ENCODE measurements at places on chromosomes 4 and X.

GRCh38 chr4:53576676-53577372 lies 14.5 kb downstream of the LNX1 start:
- no peak for DNase-seq

GRCh38 chr4:146191766-146192458 lies 16.4 kb downstream of the LSM6 start:
- no peak for DNase-seq

DNA sequence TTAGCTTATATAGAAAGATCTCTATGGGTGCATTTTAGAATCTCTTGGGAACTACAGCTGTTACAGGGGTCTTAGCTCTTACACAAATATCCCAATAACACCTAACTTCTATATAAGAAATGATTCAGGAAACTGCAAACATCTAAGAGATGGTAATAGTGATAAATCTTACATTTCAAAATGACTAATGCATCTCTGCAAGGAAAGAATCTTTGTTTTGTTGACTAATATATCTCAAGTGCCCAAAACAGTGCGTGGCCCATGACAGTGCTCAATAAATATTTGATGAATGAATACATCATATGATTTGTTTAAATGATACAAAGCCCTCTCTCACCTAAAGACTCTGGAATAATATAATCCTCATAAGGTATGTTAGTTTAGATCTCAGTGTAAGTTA lies 47.5 kb downstream of the CENPE start:
- no peak for DNase-seq

DNA sequence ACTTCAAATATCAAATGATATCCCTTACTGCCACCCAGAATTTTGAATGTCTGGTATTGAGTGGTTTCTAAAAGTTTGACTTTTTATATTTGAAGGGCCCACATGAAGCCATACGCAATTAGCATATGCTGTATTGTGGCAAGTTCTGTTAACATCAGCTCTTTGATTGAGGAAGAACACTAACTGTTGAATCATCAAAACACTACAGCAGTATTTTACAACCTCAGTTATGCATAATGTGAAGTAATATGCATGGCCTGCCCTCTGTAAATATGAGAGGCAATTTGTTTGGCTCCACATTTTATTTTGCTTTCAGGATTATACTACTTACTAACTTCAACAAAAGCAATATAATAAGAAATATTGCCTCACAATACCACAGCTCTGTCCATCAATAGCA lies 62.2 kb upstream of the DMD start:
- no peak for DNase-seq

GRCh38 chr4:101660607-101661006 lies 129.9 kb upstream of the BANK1 start:
- DNase-seq, result no peak

GRCh38 chrX:72545990-72546389 lies 26.7 kb downstream of the HDAC8 start:
- no peak for DNase-seq

DNA sequence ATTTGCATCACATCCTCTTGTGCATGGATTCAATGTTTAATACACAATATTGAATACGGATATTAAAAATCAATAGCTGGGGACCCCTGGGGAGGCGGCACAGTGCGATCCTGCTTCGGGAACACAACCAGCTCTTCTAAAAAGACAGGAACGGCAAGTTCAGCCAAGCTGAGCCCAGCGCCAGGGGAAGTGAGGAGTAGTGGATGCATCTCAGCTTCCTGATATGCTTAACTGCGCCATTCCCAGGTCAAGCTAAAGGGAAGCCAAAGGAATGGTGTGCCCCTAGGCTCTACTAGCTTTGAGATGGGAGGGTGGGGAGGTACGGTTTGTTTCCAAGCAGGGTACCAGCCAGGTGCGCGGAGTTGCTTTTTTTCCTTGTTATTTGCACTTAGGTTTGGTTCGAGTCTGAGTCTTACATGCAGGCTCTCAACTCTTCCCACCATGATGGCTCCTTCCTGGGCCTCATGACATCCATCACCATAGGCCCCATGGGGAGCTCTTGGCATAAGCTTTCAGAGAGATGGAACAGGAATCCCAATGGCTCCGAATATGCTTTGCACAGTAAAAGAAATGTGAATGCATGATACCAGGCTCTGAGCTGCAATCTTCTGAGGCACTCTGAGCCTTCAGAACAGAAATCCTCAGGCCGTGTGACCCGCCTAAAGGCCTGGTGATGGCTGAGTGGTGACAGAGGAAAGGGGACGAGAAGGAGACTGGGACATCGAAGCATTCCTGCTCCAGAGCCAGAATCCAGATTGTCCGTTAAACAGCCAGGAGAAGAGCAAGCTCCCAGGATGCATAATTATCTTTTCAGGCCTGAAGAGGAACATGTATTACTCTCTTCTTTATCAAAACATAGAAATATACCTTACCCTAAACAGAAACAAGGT lies 51.8 kb upstream of the BCOR start:
- no peak for DNase-seq

DNA sequence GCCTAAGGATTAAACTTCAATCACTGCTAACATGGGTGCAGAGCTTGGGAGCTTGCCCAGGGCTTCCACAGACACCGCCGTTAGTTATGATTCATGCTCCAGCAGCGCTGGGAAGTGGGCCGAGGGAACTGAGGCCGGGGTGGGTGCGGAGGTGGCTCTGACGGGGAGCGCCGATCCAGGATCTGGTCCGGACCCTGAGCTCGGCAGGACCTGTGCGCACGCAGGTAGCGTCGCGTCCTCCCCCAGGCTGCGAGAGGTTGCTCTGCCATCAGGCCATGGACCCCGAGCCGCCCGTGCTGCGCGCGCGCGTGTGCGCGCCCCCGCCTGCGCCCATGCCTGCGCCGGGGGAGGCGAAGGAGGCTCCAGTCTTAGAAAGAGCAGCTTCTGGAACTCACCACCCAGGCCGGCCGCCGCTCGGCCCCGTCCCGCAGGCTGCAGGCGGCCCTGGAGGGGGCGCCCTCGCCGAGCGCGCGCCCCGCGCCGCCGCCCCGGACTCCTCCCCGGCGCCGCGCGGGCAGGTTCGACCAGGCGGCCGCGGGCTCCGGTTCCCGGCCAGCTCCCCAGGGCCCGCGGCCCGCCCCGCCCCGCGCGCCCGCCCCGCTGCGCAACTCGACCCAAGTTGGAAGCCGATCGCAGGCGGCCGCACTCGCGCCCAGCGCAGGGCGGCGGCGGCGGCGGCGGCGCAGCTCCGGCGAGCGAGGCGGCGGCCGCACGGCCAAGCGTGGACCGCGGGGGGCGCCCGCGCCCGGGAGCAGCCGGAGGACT lies 732 bp upstream of the ADRA2C start:
- no peak for DNase-seq

DNA sequence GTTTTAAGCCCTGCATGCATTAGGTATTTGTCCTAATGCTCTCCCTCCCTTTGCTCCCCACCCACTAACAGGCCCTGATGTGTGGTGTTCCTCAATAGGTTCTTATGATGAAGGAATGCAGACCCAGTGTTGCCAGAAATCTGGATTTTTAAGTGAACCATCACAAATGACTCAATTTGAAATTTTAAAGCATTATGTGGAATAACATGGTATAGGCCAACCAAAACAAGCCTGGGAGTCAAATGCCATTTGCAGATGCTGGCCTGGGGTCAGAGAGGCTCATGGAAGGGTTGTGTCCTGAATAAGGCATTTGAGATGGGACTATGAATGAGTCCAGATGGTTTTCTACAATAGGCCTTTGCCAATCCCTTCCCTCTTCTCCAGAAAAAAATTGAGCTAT lies 179.6 kb downstream of the SHROOM3 start:
- no peak for DNase-seq

GRCh38 chr4:34293459-34293858 lies 1950.9 kb downstream of the ARAP2 start:
- no peak for DNase-seq

DNA sequence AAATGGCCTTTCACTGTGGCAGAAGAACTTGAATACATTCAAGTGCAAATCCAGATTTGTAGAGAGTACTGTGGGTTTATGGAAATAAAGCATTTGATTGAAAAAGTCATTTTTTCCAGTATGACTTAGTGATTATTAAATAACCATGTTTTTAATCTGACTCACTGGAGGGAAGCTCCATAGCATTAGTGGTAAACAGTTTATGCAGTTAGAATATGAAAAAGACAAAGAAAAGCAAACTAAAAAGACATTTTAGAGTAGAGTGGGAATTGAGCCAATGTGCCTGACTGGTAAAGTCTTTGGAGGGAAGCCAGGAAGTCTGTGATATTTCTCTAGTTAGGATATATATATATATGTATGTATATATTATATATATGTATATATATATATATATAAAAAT lies 53.4 kb downstream of the FAT4 start:
- DNase-seq, result no peak

Data from T-helper 2 cell (primary cell).